ENCODE measurements at places on chromosomes 16 and 17.
A peak's percentile ranks its signal among the peaks of the same experiment; 100 is the strongest.

- DNase-seq, result no peak
These were observed 644 bp downstream of the NFAT5 start for GRCh38 chr16:69566240-69566980.

GRCh38 chr17:79811011-79811867 is 14.4 kb upstream of the CBX8 start:
- DNase-seq, result no peak

GRCh38 chr16:52617591-52617990 is 70.6 kb upstream of the TOX3 start:
- no peak for DNase-seq

DNA sequence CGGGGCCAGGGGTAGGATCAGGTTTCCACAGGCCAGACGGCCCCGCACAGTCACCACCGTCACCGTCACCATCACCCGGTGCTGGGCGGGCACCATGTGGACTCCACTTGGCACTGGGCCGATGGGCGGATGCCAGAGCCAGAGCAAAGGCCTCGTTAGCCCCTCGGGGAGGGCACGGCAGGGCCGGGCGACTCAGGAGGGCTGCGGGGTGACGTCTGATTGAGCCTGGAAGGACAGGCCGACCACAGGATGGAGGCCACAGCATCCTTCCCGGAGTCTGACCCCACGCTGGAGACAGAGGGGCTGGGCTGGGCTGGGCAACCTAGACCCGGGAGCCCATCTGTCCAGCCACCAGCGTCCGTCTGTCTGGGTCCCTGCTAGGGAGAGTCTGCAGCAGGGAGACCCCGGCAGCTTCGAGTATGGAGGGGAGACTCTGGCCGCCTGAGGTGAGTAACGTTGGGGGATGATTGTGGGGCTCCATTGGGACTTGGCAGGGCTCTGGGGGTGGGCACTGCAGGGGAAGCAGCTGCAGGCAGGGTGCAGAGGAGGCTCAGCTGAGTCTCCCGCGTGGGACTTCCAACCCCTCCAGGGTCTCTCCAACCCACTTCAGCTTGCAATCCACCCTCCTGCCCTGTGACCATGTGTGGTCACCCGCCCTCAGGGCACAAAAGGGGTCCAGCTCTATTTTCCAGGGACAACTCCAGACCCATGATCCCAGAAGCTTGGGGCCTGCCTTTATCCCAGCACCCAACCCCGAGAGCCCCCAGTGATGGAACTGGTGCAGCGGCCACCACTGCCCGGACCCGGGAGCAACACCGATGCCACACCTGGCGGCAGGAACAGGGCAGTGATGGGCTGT is 22.6 kb downstream of the SLC25A10 start:
- DNase-seq, result no peak

DNA sequence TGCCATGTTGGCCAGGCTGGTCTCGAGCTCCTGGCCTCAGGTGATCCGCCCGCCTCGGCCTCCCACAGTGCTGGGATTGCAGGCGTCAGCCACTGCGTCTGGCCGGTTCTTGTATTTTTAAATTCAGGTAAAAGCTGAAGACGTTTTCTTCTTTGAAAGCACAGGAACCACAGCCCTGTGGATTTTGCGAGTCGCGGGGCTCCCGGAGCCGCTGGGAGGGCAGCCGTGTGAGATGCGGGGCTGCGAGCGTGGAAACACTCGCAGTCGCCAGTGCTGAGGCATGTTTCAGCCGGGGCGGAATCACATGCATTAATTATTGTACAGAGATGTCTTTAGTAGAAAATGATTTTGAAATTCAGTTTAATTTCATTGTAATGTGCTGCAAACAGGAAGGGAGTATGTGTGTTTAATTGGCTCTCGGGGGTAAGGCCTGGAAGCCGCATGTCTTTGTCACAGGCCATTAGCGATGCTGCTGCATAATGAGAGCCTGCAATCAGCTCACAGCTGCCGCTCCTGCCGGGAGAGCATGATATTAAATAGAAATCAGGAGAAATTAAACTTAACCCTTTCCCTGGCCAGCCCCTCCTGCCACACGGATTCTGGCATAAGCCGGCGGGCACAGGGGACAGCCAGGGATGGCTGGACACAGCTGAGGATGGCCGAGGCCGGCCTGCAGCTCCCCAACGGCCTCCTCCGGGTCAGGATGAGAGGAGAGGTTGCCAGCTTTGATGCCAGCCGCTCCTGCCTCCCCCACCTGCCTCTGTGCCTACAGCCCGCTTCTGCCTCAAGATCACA is 35.4 kb upstream of the CDH15 start:
- DNase-seq, result no peak

GRCh38 chr16:57235128-57236021 is 9.7 kb upstream of the ARL2BP start:
- DNase-seq, result no peak

DNA sequence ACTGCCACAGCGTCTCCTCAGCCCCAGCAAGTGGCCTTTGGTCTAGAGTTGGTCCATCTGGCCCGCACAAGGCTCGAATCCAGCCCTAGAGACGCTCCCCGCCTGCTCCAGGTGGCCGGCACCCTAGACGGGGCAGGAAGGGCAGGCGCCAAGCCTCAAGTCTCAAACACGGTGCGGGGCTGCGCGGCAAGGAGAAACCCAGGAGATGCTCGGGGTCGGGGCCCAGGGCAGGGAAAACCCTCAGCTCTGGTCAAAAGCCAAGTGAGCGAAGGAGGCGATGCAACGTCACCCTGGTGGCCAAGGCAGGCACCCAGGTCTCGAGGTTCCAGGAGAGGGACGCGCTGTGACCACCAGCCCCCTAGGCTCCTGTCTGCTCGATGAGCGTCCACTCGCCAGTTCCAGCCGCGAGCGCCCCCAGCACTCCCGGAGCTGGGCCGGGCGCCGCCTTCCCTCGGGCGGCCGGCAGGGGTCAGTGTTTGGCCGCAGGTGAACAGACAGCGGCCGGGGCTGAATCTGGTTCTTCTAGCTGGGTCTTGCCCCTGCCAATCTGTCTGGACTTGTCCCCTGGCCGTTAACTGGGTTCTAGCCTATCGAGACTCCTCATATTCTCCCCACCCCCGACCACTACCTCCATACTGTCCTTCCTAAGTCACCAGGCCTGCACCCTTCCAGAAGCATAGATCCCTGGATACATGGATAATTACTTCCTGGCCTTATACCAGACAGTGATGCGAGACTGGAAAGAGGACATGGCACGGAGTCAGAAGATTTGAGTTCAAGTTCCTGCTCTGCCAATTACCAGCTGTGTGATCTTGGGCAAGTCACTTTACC is 44.0 kb downstream of the PRAC1 start:
- DNase-seq, result no peak

DNA sequence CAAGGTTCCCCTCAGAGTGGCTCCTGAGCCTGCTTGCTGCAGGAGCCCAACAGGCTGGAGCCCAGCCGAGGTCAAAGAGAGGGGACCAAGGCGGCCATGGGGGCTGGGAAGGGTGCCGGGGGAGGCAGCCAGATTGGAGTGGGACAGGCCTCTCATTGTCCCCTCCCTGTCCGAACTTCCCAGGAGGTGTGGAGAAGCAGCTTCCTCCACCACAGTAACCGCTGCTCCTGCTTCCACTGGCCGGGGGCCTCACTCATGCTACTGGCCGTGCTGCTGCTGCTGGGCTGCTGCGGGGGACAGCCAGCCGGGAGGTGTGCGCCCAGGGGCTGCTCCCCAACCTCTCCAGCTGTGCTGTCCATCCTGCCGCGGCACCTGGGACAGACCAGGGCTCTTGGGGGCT is 29.3 kb downstream of the TMEM94 start:
- no peak for DNase-seq

DNA sequence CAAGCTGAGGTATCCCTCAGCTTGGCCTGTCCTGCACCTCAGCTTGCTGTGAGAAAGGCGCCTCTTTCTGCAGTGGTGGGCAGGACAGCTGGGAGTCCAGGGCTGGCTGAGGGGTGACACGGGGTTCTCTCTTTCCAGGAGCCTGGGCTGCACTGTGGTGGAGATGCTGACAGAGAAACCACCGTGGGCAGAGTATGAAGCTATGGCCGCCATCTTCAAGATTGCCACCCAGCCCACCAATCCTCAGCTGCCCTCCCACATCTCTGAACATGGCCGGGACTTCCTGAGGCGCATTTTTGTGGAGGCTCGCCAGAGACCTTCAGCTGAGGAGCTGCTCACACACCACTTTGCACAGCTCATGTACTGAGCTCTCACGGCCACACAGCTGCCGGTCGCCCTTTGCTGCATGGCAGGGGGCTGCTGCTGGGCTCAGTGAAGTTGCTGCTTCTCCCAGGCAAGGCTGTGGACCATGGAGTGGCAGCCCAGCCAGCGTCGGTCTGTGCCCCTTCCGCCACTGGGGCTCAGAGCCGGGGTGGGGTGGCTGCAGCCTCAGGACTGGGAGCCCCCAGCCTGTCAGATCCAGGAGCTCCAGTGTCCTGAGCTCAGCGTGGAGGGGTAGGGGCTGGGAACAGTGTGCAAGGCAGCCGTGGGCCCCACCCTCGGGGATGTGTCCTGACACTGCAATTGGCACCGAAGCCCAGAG is 6.4 kb downstream of the LIMD2 start:
- no peak for DNase-seq

GRCh38 chr17:5775098-5775497 is 190.8 kb upstream of the NLRP1 start:
- no peak for DNase-seq

- peak; percentile 28 for DNase-seq
These were observed 10.7 kb downstream of the GFOD2 start for GRCh38 chr16:67708368-67708771.

DNA sequence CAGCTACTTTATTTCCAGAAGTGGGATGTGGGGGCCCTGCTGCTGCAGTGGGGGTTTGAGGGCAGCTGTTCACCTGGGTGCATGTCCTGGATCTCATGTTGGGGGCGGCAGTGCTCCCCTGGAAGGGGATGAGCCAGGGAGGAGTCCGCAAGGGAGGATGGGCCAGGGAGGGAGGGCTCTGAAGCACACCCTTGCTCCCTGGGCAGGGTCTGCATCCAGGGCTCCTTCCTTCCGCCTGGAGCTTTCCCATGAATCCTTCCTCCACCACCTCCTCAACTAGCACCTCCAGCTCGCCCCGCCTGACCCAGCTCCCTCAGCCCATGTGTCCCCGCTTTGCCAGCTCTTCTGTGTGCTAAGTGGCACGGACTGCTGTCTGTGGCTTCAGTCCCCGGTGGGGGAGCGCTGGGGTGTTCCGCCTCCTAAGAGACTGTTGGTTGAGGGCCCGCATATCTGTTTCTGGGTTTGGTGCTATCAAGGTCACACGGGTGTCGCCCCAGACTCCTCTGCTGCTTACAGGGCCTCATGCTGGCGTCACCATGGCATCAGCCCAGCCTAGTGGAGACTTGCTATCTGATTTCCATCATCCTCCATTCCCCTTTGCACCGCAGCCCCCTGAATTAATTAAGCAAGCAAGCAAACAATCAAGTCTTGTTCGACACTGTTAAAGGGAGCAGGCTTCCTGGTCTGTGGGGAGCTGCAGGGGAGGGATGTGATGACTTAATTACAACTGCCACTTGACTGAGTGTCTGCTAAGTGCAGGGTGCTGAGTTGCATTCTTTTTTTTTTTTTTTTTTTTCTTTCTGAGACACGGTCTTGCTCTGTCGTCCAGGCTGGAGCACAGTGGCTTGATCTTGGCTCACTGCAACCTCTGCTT is 71.8 kb downstream of the PRKCA start:
- no peak for DNase-seq

DNA sequence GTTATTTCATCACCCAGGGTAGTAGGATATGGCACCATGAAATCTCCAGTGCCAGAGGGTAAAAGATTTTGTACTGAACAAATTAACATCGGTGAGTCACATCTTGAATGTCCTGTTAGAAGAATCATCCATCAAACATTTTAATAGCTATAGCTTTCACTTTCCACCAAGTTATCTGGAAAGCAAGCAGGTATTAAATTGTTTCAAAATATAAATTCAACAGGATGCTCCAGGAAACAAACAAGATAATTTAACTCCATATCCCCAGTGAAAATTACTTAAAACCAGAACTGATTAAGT is 2.4 kb downstream of the VEZF1 start:
- no peak for DNase-seq

- no peak for DNase-seq
These were observed 9.3 kb downstream of the ENDOV start for GRCh38 chr17:80424261-80424660.

DNA sequence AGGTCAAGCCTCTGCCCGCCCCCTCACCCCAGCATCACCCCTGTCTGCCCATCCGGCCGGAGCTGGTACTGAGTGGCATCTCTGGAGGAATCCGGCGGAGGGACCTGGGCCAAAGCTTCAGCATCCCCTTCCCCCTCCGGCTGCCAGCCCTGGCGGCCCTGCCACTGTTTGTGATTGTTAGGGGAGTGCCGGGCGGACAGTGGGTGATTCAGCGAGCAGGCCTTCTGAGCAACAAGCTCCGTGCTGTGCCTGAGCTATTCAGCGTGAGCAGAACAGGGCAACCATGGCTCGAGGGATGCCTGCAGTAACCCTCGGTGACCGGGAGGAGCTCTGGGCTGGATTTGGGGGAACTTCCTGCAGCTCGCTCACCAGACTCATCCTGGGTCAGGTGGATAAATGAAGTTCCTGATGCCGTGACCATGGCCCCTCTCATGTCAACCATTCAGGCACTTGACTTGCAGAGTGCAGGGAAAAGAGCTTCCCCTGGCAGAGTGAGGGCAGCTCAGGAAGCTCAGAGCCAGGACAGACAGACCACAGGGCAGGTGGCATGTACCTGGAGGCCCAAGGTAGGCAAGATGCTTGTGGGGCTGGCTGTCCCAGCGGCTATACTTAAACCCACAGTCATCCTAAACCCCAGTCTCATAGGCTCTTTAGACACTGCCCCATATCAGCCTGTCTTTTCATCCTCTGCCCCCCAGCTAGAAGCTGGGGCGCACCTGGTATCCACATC is 24.3 kb upstream of the MLKL start:
- DNase-seq, result peak; percentile 21

GRCh38 chr16:23016368-23016767 is 132.9 kb downstream of the USP31 start:
- no peak for DNase-seq

DNA sequence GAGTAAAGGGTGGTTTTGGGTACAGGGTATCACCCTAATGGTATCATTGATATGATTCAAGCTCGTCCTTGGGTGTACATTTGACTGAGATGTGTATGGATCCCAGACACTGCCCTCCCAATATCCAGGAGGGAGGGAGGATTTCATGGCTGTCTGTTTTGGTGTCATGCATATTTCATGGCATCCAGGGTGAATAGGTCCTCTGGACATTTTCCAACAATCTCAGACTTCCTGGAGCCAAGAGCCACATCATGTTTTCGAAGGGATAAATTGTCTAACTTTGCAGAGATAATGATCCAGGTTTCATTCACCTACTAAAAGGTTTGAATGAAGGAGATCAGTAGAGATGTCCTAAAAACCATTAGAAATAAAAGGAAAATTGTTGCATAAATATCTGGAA is 431.9 kb downstream of the SHISA9 start:
- DNase-seq, result no peak

DNA sequence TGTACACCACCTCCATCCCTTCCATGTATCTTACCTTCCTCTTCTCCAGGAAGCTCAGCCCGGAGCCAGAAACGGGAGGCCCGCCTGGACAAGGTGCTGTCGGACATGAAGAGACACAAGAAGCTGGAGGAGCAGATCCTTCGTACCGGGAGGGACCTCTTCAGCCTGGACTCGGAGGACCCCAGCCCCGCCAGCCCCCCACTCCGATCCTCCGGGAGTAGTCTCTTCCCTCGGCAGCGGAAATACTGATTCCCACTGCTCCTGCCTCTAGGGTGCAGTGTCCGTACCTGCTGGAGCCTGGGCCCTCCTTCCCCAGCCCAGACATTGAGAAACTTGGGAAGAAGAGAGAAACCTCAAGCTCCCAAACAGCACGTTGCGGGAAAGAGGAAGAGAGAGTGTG is 756 bp upstream of the MVP start:
- DNase-seq, result no peak
